ENCODE measurements at places on chromosomes 3 and 15.

DNA sequence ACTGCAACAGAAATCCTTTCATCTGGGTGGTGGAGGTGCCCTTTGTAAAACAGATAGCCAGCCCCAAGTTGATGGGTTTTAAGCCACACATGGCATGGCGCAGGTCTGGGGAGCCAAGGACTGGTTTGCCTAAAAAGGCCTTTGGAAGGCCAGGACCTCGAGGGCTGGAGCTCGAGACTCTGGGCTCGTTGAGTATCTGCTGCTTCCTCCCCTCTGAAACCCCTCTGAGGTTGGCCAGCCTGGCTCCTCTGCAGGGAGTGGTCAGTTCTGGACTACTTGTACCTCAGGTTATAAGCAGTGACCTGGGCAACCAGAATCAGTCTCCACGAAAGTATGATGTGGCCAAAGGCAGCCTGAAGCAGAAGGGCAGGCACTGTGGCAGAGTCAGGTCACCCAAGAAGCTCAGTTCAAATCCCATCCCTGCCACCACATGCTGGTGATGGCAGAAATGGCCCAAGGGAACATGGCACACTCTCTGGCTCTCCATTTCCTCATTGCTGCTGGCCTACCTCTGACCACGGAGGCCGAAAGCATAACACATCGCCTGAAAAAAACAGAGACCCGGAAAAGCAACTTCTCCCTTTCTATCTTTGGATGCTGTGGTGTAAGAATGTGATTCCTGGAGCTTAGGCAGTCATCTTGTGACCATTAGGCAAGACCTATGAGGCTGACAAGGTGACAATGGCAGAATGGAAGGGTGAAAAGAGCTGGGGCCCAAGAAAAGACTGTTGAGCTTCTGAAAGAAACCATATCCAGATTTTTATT lies 51.2 kb downstream of the WNT7A start:
- DNase-seq = no peak

- DNase-seq = no peak
Observed at GRCh38 chr15:61112231-61112630, 116.9 kb downstream of the RORA start.

GRCh38 chr3:28569357-28569756 lies 220.7 kb upstream of the AZI2 start:
- DNase-seq = no peak

- no peak for DNase-seq
Observed at GRCh38 chr3:127455541-127456450, 134.7 kb downstream of the TPRA1 start.

DNA sequence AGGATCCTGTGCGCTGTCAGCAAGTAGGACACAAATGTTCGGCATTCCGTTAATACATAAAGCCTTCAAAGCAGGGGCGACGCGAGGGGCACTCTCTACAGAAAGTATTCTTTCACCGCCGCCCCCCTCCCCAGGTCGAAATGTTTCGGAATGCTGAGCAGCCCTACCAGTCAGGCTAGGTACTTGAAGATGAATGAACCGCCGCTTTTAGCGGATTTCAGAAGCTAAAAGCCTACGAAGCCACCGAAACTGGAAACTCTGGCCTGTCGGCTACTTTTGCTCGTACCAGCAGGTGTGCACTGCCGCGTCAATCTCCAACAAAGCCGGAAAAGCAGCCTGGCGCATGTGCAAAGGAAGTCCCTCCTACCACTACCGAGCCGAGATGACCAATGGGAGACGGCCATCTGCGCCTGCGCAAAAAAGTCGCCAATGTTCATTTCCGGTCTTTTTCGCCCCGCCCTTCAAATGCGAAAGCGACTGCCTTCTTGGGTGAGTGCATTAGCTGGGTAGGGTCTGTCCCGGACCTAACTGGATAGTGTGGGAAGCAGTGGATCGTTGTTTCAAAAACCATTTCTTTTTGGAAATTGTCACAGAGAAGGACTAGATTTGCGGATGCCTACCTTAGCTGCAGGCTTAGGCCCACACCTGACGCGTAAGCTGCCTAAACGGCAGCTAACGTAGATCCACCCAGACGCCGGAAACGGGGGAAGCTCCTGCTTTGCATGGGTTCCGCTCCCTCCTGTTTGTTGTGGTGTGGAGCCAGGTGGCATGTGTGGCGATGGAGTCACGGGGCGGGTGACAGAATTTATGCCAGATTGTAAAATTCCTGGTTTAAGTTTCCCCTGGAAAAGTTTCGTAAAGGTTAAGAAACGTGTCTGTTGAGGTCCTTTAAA lies at the start of gene WDR5B:
WDR5B (minus strand) TSS at position 301 of the 893 bp plus-strand sequence. CDS start 534 bp downstream, outside the sequence.
- no peak for DNase-seq

DNA sequence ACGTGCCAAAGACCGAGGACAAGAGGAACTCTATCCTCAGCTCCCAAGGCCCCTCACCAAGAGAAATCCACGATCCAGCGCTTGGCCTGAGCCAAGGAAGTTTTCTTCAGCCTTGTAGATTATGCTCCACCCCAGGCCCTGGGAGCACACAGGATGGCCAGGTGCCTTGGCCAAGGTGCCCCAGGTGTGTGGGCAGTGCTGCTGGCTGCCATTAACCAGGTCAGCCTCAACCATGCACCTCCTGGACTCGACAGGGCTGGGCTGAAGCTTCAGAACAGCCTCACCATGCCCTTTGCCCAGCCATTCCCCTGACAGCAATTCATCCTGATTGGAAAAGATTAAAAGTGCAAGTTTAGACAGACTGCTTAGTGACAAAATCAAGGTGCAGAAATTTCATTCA lies 10.9 kb upstream of the MESP1 start:
- no peak for DNase-seq

- no peak for DNase-seq
Observed at GRCh38 chr15:66620744-66621344, 55.0 kb upstream of the LCTL start.

GRCh38 chr3:79236496-79236895 lies 531.3 kb downstream of the ROBO1 start:
- DNase-seq = no peak

DNA sequence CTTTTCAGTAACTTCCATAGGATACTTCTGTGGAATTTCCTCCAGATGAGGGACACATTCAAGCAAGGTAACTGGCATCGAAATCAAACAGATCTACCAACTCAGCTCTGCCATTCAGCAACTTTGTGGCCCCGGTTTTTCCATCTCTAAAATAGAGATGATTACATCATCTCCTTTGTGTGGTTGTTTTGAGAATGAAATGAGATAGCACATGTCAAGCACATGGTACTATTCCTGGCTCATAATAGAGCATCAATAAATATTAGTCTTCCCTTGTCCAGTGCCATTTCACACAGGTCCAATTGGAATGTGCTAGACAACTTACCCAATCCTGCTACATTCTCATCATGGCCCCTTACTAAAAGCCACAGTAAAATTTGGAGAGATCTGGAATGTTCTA lies 24.2 kb upstream of the TM4SF4 start:
- DNase-seq = no peak

GRCh38 chr15:29687204-29687815 lies 135.0 kb downstream of the TJP1 start:
- no peak for DNase-seq

- DNase-seq = no peak
Observed at GRCh38 chr15:34793901-34794300, 1.4 kb downstream of the ACTC1 start.

DNA sequence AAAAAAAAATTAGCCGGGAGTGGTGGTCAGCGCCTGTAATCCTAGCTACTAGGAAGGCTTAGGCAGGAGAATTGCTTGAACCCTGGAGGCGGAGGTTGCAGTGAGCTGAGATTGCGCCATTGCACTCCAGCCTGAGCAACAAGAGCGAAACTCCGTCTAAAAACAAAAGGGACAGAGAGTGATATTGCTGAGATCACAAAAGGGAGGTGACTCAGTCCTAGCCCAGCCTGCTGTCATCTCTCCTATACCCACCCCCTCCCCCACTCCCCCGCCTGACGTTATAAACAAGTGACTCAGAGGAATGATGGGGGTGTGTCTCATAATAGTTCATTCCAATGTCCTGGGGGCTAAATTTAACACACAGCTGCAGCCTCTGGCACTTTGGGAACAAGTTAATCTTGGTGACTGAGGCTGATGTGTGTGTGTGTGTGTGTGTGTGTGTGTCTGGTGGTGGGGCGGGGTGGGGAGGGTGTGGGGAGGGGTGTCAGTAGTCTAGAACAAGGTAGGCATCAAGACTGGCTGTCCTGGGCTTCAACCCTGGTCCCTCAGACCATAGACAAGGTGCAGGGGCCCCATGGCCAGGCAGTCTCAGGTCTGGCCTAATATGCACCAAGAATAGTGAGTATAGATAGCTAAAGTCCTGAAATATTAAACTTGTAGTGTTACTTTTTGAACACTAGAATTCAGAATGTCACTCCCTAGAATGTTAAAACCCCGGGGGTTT lies 1.3 kb upstream of the KLHL40 start:
- no peak for DNase-seq

GRCh38 chr3:116018646-116019045 lies 395.3 kb downstream of the GAP43 start:
- DNase-seq = no peak

- DNase-seq = no peak
Observed at GRCh38 chr3:17423786-17424536, 318.5 kb downstream of the TBC1D5 start.

- no peak for DNase-seq
Observed at GRCh38 chr3:157423337-157423736, 13.3 kb upstream of the PTX3 start.

GRCh38 chr3:157354254-157354653 lies 82.4 kb upstream of the PTX3 start:
- DNase-seq = no peak

DNA sequence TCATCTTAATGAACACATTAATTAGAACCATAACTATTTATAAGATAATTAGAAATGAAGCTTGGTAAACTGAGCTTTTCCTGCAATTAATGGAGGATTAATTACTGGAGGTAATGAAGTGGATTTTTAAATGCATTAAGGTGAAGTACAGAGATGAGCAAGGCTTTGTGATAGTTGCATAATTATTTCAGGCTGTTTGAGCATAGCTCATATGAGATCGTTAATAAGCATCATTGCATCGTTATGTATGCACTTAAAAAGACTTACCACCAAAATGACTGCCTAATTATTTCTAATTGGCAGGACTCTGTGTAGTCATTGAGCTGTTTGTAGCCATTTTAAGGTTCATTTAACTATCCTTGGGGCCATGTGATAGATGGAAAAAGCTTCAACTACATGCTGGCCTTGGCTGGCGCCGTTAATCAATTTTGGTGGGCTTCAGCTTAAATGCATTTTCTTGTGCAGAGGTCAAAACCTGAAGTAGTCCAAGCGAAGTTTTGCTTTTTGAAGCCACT lies 55.3 kb downstream of the RSRC1 start:
- DNase-seq = no peak

DNA sequence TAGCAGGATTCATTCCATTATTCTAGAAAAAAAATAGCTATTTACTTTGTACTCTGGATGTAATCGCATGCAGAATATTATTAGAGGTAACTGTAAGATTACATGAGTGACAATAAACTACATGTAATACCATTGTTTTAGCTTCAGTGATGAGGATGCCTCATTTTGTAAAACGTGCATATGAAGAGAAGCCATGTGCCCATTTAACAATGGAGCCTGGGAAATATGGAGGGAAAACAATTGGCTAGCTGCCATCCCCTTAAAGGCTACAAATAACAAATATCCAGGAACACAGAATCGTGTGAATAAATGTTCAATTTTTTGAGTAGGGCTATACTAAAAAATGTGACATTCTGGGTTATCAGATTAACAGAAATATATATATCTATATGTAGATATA lies 151.1 kb downstream of the SAMMSON start:
- DNase-seq = no peak

GRCh38 chr3:87771337-87772192 lies 287.2 kb downstream of the CGGBP1 start:
- DNase-seq = no peak

DNA sequence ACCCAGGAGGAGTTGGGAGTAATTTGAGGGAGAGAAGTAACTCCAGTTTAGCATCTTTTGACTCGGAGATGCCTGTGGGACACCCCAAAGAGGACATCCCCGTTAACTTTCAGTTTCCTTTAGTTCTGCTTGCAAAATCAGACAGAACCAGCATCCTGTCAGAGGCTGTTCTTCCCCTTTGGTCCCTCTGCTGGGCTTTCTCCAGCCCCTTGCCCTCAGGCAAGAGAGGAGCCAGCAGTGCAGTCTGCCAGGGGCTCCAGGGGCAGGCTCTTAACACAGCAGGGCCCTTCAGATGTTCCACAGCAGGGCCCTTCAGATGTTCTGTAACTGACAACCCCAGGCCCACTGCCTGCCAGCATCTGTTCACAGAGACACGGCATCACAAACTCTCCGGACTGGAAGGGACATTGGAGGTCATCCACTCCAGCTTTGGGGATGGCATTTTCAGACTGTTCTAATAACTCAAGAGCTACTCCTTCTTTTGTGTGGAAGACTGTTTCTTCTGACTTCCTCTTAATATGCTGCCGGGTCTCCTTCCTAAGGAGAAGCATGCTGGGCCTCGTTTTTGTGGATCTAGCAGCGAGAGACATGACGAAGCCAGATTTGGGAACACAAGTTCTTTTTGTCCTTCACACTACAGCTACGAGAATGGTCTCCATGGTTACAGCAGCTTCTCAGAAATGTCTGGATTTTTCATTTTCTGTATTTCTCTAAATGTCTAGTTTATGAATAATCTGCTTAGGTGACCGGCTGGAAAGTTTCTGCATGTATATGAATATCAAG lies 51.9 kb downstream of the KY start:
- no peak for DNase-seq

- no peak for DNase-seq
Observed at GRCh38 chr3:195386739-195387138, 56.1 kb downstream of the ACAP2 start.

DNA sequence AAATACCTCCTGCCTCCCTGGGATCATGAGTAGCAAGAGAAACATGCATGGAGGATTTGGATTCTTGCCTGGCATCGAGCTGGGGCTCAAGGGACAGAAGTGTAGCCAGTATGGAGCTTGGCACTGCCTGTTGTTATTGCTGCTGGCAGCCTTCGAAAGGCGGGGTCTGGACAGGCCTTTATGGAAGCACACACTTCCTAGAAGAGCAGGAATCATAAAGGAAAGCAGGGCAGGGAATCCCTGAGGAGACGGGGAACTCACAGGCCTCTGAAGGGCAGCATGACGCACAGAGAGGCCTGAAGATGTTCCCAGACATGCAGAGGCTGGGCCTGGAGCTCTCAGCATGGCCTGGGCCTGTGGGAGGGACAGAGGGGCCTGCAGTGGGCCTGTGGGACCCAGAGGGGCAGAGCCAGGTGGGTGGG lies 18.6 kb upstream of the SLC41A3 start:
- no peak for DNase-seq

GRCh38 chr3:188489639-188490405 lies 335.9 kb downstream of the LPP start:
- no peak for DNase-seq

GRCh38 chr3:68090571-68090970 lies 436.2 kb upstream of the SUCLG2 start:
- no peak for DNase-seq

DNA sequence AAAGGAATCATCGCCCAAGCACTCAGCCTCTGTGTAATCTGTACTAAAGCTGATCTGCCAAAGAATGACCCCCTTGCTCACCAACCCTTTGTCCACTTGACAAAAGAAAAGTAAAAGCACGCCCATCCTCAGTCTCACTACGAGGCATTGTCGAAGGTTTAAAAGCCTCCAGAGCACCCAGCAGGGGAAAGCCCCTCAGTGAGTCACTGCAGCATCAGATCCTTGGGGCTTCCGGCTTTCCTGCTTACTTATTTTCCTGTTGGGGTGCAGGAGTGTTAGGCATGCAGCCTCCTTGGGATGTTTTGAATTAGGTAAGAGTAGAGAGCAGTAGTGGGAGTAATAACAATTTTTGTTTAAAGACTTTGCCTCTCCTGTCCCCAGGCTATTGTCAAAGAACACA lies 216.1 kb downstream of the MTHFS start:
- no peak for DNase-seq

Measured in esophagus squamous epithelium (tissue), 5 donors.